Activated T-cell treated with anti-CD3 and anti-CD28 coated beads, Interleukin-2, amount 50 U/mL, for 72 hours (primary cell): ENCODE measurements at places on chromosomes 6 and 20.
A peak's percentile ranks its signal among the peaks of the same experiment; 100 is the strongest.

GRCh38 chr6:46583721-46584120 is 68.9 kb downstream of the CYP39A1 start:
- no peak for DNase-seq

- no peak for DNase-seq
Measured at GRCh38 chr6:93343476-93343875, 75.9 kb downstream of the EPHA7 start.

GRCh38 chr6:32222333-32223230 is 1.3 kb downstream of the NOTCH4 start:
- DNase-seq = no peak

DNA sequence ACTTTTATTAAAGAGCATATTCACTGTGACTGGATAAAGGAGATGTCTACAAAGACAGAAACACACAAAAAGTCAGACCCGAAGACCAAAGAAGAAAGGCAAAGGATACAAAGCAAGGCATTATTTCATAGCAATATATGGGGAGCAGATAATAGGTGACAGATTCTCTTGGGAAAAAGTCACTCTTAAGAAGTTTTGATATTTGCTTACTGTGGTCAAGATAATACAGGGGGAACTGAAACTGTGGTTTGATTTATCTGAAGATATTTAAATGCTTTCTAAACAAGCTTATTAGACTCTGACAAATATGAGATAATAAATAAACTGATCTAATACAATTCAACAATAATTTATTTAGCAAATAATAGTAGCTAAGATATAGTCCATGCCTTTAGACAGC is 14.7 kb downstream of the CYP39A1 start:
- no peak for DNase-seq

DNA sequence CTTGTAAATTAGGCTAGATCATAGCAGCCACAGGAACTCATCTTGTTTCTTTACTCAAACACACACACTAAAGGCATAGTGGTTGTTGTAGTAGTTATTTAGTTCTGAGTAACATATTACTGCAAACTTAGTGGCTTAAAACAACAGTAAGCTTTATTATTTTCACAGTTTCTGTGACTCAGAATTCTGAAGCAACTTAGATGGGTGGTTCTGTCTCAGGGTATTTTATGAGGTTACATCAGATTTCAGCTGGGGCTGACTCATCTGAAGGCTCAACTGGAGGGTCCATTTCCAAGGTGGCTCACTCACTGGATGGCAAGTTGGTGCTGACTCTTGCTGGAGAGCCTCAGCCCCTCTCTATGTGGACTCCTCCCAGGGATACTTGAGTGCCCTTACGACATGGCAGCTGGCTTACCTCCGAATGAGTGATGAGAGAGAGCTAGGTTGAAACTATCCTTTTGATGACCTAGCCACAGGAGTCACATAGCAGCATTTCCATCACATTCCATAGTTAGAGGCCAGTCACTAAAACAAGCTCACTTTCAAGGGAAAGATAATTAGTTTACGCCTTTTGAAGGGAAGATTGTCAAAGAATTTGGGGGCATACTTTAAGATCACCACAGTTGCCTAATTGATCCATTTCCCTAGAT is 136.5 kb upstream of the PRND start:
- peak; percentile 42 for DNase-seq

DNA sequence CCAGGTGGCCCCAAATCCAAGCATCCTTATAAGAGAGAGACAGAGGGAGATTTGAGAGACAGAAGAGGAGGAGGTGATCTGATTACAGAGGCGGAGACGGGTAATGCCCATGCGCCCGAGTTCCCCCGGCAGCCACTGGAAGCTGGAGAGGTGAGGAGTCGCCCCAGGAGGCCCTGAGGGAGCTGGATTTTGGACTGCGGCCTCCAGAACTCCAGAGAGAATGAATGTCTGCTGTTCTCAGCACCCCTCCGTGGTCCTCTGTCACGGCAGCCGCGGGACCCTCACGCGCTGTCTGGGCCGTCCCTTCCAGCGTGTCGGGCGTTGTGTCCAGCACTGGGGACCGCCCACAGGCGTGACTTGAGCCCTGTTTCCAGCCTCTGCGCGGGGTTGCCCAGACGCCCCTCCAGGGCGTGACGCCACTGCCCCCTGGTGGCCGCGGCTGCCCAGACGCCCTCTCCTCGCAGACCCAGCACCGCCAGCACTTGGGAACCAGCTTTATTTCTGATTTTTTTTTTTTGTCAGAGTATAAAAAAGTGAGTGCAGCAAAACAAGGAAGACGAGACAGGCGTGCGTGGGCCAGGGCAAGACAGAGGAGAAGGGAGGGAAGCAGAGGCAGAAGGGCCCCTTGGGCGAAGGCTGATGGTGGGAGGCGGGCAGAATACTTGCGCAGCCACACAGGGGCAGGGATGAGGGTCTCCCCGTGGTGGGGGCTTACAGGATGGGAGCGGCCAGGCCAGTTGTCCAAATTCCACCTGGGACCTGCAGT is 4.1 kb upstream of the ZNF512B start:
- peak; percentile 79 for DNase-seq

GRCh38 chr20:32449057-32449889 is 91.1 kb downstream of the ASXL1 start:
- no peak for DNase-seq

DNA sequence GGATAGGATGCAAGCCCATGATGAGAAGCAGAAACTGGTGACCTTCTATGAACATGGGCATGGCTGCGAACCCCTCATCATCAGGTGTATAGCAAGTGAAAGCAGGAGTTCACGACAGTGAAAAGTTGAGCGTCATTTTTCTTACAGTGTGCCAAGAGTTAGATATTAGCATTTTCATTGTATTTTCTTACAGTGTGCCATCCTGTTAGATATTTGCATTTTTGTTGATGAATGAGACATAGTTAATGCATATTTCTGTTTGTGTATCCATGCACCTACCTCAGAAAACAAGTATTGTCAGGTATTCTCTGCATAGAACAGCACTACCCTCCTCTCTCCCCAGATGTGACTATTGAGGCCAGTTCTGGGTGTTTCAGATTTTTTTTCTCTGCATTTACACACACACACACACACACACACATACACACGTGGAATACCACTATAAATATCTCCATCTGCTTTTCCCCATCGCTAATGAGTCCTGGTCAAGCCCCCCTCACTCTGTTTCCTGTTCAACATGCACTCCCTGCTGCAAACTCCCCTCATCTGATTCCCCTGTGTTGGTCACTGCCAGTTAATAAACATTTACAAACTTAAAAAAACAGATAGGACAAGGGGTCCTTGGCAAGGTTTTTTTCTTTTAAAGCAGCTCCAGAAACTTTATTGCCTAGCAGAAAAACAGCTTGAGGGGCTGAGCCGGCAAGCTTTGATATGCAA is 41.7 kb downstream of the PLN start:
- DNase-seq = no peak

- no peak for DNase-seq
Measured at GRCh38 chr20:38812182-38812581, 6.7 kb downstream of the PPP1R16B start.

- no peak for DNase-seq
Measured at GRCh38 chr20:58480551-58481336, 34.5 kb downstream of the APCDD1L start.

DNA sequence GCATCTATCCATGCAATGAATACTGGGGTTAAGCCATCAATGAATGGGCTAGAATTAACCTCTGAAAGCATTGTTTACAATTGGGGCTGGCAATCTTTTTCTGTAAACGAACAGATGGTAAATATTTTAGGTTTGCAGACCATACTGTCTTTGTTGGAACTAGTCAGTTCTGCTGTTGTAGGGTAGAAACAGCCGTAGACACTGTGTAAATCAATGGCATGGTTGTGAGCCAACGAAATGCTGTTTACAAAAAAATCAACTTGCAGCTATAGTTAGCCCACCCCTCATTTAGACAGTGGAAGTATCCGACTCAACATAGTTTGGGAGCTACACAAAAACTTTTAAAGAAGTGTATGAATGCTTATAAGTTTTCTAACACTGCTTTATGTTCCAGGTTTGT is 91.5 kb downstream of the BCKDHB start:
- no peak for DNase-seq

- no peak for DNase-seq
Measured at GRCh38 chr6:79604583-79605037, 26.5 kb upstream of the SH3BGRL2 start.

DNA sequence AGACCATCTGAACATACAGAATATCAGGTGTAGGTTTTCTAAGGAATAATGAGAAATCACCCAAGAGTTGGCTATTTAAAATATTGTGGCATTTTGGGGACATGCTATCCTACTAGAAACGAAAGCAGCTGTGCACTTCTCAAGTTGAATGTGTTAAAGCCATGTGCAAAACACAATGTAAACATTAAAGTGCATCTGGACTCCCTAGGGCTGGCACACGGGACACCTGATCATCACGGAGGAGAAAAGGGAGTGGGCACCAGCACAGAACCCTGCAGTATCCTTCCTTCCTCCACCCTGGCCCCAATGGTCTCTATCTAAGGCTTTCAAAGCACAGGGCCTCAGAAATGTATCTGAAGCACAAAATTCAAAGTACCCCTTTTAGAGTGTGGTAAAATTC is 94.3 kb downstream of the INSM1 start:
- no peak for DNase-seq
